ENCODE measurements at places on chromosomes 7 and 10.

- DNase-seq = no peak
These were observed 8.2 kb downstream of the TFR2 start for GRCh38 chr7:100632951-100633717.

DNA sequence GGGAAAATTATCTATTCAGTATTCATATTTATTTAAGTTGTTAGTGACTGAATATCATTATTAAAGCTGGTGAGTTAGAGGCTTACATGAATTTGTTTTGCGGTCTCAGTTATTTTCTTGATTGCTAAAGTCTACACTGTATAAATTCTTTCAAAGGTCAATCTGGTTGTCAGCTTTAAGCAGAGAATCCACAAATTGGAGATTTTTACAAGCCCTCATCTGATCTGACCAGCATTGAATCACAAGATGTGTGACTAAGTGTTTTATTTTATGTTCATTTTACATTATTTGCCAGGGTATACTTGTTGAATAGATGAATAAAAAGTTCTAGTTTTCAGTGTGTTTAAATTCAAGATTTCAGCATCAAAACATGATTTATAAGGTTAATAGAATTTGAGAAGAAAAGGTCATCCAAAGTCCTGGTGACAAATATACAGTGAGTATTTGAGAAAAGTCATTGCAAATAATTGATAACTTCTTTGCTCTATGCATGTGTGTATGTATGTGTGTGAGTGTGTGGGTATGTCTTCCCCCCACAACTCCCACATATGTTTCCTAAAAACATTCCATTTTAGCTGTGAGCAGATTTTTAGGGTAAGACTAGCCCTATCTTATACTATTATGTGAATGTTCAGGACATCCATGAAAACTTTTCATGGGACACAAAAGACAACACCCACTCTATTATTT, 4.4 kb downstream of the SEMA3A start:
- DNase-seq = no peak

DNA sequence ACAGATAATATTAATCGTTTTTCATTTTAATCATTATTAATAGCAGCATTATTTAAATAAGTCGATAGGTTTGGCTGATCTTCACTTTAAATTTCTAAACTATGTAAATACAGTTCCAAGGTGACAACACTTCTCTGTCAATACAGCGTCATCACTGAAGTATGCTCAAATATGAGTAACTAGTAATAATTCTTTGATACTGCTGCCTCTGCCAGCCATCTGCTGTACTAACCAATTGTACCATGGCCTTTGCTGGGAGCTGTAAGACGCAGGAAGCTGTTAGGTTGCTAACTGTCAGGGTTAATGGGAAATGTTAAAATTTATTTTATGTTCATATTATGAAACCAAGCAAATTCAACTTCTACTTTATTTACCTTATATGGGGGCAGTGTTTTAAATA, 1650.5 kb upstream of the LRRTM3 start:
- DNase-seq = no peak

GRCh38 chr10:118444069-118444468, 101.9 kb upstream of the FAM204A start:
- no peak for DNase-seq

- DNase-seq = no peak
These were observed 46.2 kb downstream of the RBM17 start for GRCh38 chr10:6135039-6135438.

GRCh38 chr7:112038353-112038752, 167.8 kb downstream of the DOCK4 start:
- no peak for DNase-seq

- no peak for DNase-seq
These were observed 408.3 kb upstream of the C7orf33 start for GRCh38 chr7:148182264-148182663.

- no peak for DNase-seq
These were observed 17.8 kb downstream of the CDHR3 start for GRCh38 chr7:105980645-105981396.

DNA sequence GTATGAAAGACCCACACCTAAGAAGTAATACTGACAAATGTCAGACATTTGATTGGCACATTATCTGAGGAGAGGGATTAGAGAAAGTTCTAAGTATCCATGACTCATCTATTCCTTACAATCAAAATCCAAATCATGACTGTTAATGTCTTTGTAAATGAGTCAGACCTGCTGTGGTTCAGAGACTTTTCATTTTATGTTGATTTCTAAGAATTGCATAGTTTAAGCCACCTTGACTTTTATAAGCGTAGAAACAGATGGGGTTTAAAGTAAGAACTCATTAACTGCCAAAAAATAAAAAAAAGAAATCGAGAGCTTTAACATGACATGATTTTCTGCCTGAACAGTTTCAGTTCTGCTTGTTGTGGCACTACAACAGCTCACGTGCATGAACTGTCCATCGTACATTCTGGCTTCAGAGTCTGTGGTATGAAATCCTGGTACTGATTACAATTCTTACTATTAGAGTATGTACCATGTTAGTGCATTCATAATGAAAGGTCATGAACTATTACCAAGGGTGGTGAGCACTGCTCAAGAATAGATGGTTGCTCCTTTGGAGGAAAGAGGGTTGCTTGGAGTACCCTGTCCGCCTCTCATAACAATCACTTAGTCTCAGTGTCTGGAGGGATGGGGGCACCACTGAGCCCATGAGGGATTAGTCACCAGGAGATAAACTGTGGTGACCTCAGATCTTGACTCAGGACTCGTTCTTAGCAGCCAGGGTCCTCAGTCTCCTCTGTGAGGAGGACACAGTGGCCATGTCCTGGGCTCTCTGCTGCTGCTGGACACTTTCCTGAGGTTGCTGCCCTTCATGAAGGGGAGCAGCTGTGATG, 42.2 kb downstream of the ACSM6 start:
- no peak for DNase-seq

GRCh38 chr7:111388912-111389311, 173.4 kb downstream of the IMMP2L start:
- DNase-seq = no peak

DNA sequence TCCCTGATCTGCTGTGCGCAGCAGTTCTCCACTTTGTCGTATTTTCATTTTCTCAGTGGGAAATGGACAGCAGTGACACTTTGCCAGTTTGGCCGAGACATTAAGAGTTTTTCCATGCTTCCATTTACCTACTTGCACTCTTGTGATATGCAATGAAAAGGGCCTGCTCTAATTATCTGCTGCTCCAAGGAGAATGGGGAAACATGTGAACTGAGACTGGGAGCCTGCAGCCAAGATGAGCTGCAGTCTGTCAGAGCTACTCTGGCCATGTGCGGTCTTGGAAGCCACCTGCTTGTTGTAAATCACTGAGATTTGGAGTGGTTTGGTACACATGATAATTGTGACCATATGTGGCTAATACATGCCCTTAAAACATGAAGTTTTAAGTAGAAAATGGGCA, 586.6 kb upstream of the POT1 start:
- DNase-seq = no peak

DNA sequence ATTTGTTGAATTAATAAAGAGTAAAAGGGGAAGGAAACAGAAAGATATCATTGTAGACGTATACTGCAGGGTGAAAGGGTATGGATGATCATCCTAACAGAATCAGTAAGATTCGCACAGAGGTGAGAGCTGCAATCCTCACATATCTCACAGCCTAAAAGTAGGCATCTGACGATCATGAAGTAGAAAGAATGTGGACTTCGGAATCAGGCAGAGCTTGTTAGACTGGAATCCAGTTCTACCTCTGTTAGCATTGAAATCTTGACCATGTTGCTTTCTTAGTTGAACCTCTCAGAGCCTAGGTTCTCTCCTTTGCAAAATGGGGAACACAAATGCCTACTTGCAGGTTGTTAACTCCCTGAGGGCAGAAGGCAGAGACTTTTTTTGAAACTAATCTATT, 320.0 kb upstream of the C7orf33 start:
- no peak for DNase-seq

GRCh38 chr7:80977751-80978150, 58.9 kb upstream of the SEMA3C start:
- DNase-seq = no peak

GRCh38 chr7:95491634-95492314, 6.0 kb downstream of the ASB4 start:
- no peak for DNase-seq

- DNase-seq = no peak
These were observed 22.0 kb downstream of the LAMB4 start for GRCh38 chr7:108108131-108108530.

- DNase-seq = no peak
These were observed 12.1 kb downstream of the PDZD7 start for GRCh38 chr10:101018600-101019439.

DNA sequence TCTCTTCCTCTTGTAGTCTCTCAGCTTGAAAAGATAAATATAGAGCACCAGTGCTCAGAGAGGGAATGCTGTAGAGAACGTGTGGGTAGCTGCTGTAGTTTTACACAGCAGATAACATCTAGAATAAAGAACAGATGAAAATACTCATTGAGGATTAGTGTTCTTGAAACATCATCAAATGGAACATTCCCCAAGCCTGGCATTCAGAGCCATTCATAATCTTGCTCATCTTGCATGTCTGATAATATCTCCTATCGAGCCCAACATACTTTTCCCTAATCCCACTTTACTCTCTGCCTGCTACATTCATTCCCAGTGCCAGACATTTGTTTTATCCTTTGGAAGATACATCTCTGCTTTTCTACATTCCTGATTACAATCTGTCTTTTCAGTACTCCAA, 35.2 kb downstream of the MCU start:
- no peak for DNase-seq

- DNase-seq = no peak
These were observed 626 bp upstream of the BMS1 start for GRCh38 chr10:42781893-42782445.

Data from cortex of kidney (tissue), 1 donor.